ENCODE measurements at places on chromosomes 7 and 10. TPM values are rescaled to one million over a fixed set of nuclear protein-coding genes. Genes with fewer than 3 reads are reported as not detected.

GRCh38 chr10:106076496-106076895 is 1088.0 kb downstream of the SORCS1 start:
- no peak overlapping the region for H3K27ac ChIP-seq
- H3K4me1 ChIP-seq: no peaks in the 10 kb centered on the region
- H3K27me3 ChIP-seq: no peaks in the 10 kb centered on the region
- H3K4me3 ChIP-seq: no peak overlapping the region
- no peaks in the 10 kb centered on the region for H3K36me3 ChIP-seq

- H3K27me3 ChIP-seq: no peaks in the 10 kb centered on the region
- H3K4me3 ChIP-seq: no peak overlapping the region
- no peaks in the 10 kb centered on the region for H3K4me1 ChIP-seq
- no peaks in the 10 kb centered on the region for H3K36me3 ChIP-seq
- DNase-seq: no peak
Observed at GRCh38 chr10:97047083-97047736, 138.5 kb downstream of the SLIT1 start.

DNA sequence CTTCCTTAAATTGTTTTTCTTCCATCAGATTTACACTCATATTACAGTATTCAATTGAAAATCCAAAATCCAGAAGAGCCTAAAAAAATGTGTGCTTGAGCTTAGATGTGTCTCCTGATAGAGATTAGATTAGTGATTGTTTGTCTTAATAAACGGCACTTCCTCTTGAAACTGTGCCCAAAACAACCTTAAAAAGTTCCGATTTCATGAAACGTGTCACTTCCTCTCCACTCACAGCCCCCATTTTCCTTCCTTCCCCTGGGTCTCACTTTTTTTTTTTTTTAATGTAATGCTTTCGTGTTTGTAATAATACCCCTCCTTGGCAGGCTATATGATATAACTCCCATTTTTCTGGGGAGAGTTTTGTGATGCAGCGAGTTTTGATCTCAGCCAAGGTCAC is 114.8 kb upstream of the ADO start:
- no peak overlapping the region for H3K27ac ChIP-seq
- no peaks in the 10 kb centered on the region for H3K4me1 ChIP-seq
- no peaks in the 10 kb centered on the region for H3K27me3 ChIP-seq
- no peaks in the 10 kb centered on the region for H3K36me3 ChIP-seq
- H3K4me3 ChIP-seq: no peak overlapping the region
- no peak for DNase-seq

GRCh38 chr7:30752979-30753378 is 1.0 kb downstream of the INMT start:
- H3K27me3 ChIP-seq: no peaks in the 10 kb centered on the region
- no peak overlapping the region for H3K4me3 ChIP-seq
- H3K4me1 ChIP-seq: peaks cover 58% of the 10 kb centered on the region
- peak; percentile 95 for DNase-seq
- H3K36me3 ChIP-seq: no peaks in the 10 kb centered on the region

GRCh38 chr10:110265573-110266193 is 39.0 kb downstream of the SMNDC1 start:
- H3K4me3 ChIP-seq: no peak overlapping the region
- H3K4me1 ChIP-seq: peaks cover 81% of the 10 kb centered on the region
- peak overlapping the region; percentile 21 for H3K27ac ChIP-seq
- no peaks in the 10 kb centered on the region for H3K27me3 ChIP-seq

GRCh38 chr10:46515793-46516192 is 40.7 kb downstream of the GPRIN2 start:
- H3K27me3 ChIP-seq: no peaks in the 10 kb centered on the region
- H3K4me3 ChIP-seq: no peak overlapping the region
- H3K27ac ChIP-seq: no peak overlapping the region

DNA sequence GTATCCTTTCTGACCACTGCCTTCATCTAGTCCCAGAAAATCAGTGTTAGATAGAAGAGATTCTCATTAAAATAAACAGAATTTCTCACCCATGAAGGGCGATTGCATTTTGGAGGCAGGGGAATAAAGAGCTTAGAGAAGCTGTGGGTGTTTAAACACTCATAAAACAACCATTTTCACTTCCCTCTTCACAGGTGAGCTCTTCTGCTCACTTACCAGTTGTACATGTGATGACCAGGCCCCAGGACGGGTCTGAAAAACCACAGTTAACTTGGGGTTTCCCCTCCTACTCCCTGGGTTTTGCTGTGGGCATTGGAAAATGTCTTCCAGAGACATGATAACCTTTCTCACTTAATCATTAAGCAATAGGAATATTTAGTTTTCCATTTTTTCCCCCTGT is 411.6 kb upstream of the DPP6 start:
- no peaks in the 10 kb centered on the region for H3K27me3 ChIP-seq
- H3K27ac ChIP-seq: peak overlapping the region; percentile 53
- H3K4me3 ChIP-seq: no peak overlapping the region
- DNase-seq: no peak
- no peaks in the 10 kb centered on the region for H3K4me1 ChIP-seq

DNA sequence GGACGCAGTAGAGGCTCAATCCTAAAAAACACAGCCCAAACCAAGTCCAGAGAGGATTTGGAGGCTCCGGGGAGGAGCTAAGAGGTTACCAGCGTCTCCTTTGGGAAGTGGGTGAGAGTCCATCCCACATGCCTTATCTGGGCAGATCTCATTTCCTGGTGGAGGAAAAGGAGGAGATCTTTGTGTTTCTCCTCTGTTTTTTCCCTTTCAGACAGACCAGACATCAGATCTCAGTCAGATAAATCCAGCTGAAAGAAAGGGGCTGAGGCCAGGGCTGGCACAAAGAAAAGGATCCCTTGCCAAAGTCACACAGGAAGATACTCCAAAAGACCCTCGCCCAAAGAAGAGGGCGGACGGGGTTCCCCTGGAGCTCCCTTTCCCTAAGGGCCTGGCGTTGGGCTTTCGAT is 58.3 kb upstream of the COMTD1 start:
- H3K27ac ChIP-seq: peak overlapping the region; percentile 86
- H3K27me3 ChIP-seq: no peaks in the 10 kb centered on the region
- H3K4me3 ChIP-seq: peak overlapping the region; percentile 63
- DNase-seq: peak; percentile 68

DNA sequence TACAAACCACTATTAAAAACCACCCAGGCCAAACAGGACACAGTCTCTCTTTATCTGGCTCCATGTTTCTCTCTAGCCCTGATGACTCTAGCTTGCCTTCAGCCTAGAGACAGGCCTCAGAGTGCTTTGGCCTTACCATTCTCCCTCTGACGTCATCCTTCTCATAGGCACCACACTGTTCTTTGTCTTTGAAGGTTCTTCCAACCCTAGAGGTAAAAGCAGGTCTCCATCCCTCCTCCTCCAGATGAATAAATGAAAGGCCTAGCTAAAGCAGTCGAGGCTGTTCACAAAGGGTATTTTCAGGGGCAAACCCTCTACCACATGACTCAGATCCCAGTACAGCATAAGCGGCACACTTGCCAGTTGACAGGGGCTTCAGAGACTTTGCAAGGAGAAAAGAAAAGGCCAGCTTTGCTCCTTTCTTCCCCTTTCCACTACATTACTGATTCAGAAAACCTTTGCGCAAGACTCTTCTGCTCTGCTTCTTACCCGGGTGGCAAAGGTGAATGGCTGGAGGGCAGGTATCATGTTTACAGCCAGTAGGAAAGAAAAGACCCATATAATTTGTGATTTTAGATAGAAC is 14.8 kb downstream of the NFE2L3 start:
- H3K4me1 ChIP-seq: no peaks in the 10 kb centered on the region
- peaks cover 4% of the 10 kb centered on the region for H3K27me3 ChIP-seq
- no peak overlapping the region for H3K4me3 ChIP-seq
- DNase-seq: no peak
- H3K36me3 ChIP-seq: no peaks in the 10 kb centered on the region

- H3K27ac ChIP-seq: no peak overlapping the region
- no peaks in the 10 kb centered on the region for H3K4me1 ChIP-seq
- no peak for DNase-seq
- no peaks in the 10 kb centered on the region for H3K36me3 ChIP-seq
- H3K27me3 ChIP-seq: no peaks in the 10 kb centered on the region
Observed at GRCh38 chr7:98647326-98647725, 30.2 kb downstream of the NPTX2 start.

DNA sequence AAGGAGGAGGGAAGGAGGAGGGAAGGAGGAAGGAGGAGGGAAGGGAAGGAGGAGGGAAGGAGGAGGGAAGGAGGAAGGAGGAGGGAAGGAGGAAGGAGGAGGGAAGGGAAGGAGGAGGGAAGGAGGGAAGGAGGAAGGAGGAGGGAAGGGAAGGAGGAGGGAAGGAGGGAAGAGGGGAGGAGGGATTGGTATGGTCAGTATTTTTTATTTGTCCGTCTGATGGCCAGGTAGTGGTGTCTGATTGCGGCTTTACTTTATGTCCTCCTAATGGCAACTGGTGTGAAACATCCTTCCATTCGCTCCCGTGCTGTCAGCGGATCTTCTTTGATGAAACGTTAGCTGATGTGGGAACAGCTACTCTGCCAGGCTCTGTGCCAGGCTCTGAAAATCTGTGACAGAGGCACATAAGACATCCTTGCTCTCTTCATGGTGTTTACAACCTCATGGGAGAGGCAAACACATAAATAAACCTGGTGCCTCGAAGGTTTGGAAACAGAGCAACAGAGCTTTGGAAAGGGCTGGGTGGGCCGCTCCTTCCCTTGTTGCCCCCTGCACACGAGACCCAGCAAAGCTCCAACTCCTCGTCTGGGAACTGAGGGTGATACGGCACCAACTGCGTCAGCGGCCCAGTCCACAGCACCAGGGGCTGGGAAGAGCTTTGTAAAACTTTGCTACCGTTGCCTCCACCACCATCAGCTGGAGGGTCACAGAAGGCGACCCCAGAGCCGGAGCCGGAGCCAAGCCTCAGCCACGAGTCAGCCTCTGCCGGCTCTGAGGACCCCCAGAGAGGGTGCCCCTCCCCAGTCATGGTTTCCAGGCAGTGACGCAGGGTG is 40.3 kb downstream of the PDGFA start:
- no peak overlapping the region for H3K4me3 ChIP-seq
- H3K27me3 ChIP-seq: no peaks in the 10 kb centered on the region
- H3K27ac ChIP-seq: no peak overlapping the region
- peak; percentile 43 for DNase-seq

The LRRN3 gene
- polyA plus RNA-seq: not detected

The UBE2D1 gene
- polyA plus RNA-seq: 19.2 TPM

The PDE1C gene
- polyA plus RNA-seq: 0.99 TPM

The SLIT1 gene
- not detected for polyA plus RNA-seq

The TDRD1 gene
- not detected for polyA plus RNA-seq

The TMEM196 gene
- not detected for polyA plus RNA-seq

The NPM3 gene
- 64.9 TPM for polyA plus RNA-seq

The ZCCHC24 gene
- polyA plus RNA-seq: 7.6 TPM

Data from sigmoid colon (tissue), 7 donors.